ENCODE measurements at places on chromosomes 12 and 14.

- peaks cover 53% of the 10 kb centered on the region for H3K4me1 ChIP-seq
- no peaks in the 10 kb centered on the region for H3K27me3 ChIP-seq
- H3K36me3 ChIP-seq, result no peaks in the 10 kb centered on the region
These were observed 929.5 kb downstream of the VRK1 start for GRCh38 chr14:97726676-97727075.

DNA sequence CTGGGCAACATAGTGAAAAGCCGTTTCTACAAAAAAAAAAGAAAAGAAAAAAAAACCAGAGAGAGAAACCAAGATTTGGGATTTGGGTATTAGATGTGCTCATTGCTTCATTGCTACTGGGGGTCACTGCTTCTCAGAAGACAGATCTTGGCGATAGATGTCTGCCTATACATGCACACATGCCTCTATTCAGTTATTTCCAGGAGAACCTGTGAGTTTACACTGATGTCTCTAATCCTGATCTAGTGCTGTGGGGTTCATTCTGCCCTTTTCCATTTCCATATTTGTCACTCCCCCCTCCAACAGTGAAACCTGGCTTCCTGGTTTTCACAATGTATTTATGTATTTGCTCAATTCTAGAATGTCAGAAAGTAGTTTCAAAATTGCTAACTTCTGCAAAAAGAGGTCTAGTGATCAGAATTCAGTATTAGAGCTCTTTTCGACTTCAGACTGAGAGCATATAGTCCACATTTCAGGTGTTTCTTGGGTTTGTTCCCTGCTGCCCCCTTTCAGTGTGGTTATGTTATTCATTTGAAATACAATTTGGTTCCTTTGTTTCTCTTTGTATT, 111.0 kb downstream of the SLC25A47 start:
- no peak overlapping the region for H3K4me3 ChIP-seq
- H3K27me3 ChIP-seq, result no peaks in the 10 kb centered on the region
- no peaks in the 10 kb centered on the region for H3K36me3 ChIP-seq
- no peaks in the 10 kb centered on the region for H3K4me1 ChIP-seq

DNA sequence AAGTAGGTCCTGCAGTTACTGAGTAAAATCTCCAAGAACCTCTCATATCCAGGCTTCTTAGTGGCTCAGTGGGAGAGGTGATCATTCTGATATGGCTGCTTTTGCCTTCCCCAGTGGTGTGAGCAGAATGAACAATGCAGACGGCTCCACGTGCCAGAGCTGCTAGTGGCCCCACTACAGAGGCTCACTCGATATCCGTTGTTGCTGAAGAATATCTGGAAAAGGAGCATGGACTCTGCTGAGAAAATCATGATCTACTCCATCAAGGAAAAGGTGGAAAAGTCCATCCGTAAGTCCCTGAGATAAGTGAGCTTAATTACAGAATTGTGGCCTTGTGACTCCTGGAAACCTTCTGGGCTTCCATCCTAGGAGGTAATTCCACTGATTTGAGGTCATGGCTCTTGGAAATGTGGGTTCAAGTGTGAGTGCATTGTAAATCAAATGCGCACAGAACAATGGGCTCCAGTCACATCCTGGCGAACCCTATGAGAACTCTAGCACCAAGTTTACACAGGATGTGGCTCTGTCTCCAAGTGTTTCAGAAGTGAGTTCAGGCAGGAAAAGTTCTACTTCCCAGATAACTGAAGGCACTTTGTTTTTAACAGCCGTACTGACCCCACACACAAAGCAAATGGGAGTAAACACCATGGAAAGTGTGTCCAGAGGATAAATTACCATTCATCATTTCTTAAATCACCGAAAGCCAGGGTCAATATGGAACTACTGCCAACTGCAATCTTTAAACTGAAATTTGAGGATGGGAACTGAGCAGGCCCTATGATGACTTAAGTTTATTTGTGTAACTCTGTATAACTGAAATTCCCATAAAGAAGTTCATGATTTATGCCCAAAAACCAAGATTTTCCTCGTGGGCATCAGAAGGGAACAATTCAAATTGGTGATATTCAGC, 51.4 kb downstream of the PLEKHG7 start:
- H3K27ac ChIP-seq, result no peak overlapping the region
- H3K36me3 ChIP-seq, result no peaks in the 10 kb centered on the region

- peaks cover 56% of the 10 kb centered on the region for H3K36me3 ChIP-seq
- no peaks in the 10 kb centered on the region for H3K27me3 ChIP-seq
- no peaks in the 10 kb centered on the region for H3K4me1 ChIP-seq
- no peak for DNase-seq
- no peak overlapping the region for H3K27ac ChIP-seq
These were observed 16.6 kb downstream of the XRCC3 start for GRCh38 chr14:103698380-103699260.

- no peaks in the 10 kb centered on the region for H3K4me1 ChIP-seq
- H3K27ac ChIP-seq, result no peak overlapping the region
- no peak overlapping the region for H3K4me3 ChIP-seq
- DNase-seq, result no peak
These were observed 16.9 kb upstream of the PPP1R1A start for GRCh38 chr12:54605138-54605970.

DNA sequence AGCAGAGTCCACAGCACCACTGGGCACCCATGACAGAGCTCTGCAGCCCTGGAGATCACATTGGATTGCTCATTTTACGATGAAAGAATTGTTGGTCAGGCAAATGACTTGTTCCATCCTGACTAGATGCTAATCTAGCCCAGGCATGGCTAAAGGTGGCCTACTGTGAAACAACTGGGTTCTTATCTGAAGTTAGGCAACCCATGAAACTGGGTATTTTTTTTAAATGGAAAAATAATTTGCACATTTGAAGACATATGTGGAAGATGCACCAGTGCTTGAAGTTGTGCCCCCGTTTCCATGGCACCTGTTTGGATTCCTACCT, 8.3 kb downstream of the PYGL start:
- no peaks in the 10 kb centered on the region for H3K36me3 ChIP-seq
- H3K4me3 ChIP-seq, result no peak overlapping the region
- H3K4me1 ChIP-seq, result peaks cover 2% of the 10 kb centered on the region
- H3K27ac ChIP-seq, result no peak overlapping the region
- no peak for DNase-seq
- no peaks in the 10 kb centered on the region for H3K27me3 ChIP-seq

GRCh38 chr14:54709444-54709843, 142.5 kb downstream of the SAMD4A start:
- H3K4me1 ChIP-seq, result peaks cover 10% of the 10 kb centered on the region
- H3K27me3 ChIP-seq, result no peaks in the 10 kb centered on the region
- no peak for DNase-seq

GRCh38 chr14:23258256-23258655, 20.5 kb downstream of the RNF212B start:
- H3K27ac ChIP-seq, result no peak overlapping the region
- no peaks in the 10 kb centered on the region for H3K36me3 ChIP-seq
- no peak for DNase-seq
- H3K4me3 ChIP-seq, result no peak overlapping the region
- peaks cover 3% of the 10 kb centered on the region for H3K27me3 ChIP-seq

- DNase-seq, result no peak
- peak overlapping the region; percentile 91 for H3K27ac ChIP-seq
- H3K4me1 ChIP-seq, result peaks cover 34% of the 10 kb centered on the region
- no peaks in the 10 kb centered on the region for H3K27me3 ChIP-seq
These were observed 767 bp upstream of the CCNT1 start for GRCh38 chr12:48717252-48717695.

GRCh38 chr12:123984903-123985302, 11.9 kb downstream of the ZNF664 start:
- DNase-seq, result no peak
- H3K4me1 ChIP-seq, result no peaks in the 10 kb centered on the region
- no peaks in the 10 kb centered on the region for H3K27me3 ChIP-seq
- peaks cover 30% of the 10 kb centered on the region for H3K36me3 ChIP-seq

DNA sequence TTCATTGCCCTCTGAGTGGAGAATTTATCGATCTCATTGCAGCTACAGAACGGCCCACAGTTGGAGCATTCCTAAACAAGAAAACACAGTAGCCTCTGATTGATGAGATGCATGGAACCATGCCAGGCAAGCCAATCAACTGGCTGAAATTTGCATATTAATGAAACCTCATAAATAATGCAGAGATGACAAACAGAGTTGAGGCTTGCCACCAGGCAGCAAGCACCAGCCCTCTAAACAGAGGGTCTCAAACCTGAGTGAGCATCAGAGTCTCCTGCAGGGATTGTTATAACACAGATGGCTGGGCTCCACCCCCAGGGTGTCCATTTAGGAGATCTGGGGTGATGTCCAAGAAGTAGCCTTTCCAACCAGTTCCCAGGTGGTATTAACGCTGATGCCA, 60.9 kb upstream of the CMKLR1 start:
- H3K4me3 ChIP-seq, result no peak overlapping the region
- no peaks in the 10 kb centered on the region for H3K4me1 ChIP-seq
- peaks cover 17% of the 10 kb centered on the region for H3K27me3 ChIP-seq
- no peaks in the 10 kb centered on the region for H3K36me3 ChIP-seq
- H3K27ac ChIP-seq, result no peak overlapping the region

GRCh38 chr12:108895220-108895802, 15.4 kb downstream of the DAO start:
- no peaks in the 10 kb centered on the region for H3K36me3 ChIP-seq
- H3K4me1 ChIP-seq, result no peaks in the 10 kb centered on the region
- DNase-seq, result no peak
- H3K4me3 ChIP-seq, result no peak overlapping the region
- no peak overlapping the region for H3K27ac ChIP-seq

- no peak for DNase-seq
- H3K27me3 ChIP-seq, result no peaks in the 10 kb centered on the region
- H3K4me3 ChIP-seq, result no peak overlapping the region
These were observed 93.2 kb downstream of the NAV3 start for GRCh38 chr12:77923882-77924281.

DNA sequence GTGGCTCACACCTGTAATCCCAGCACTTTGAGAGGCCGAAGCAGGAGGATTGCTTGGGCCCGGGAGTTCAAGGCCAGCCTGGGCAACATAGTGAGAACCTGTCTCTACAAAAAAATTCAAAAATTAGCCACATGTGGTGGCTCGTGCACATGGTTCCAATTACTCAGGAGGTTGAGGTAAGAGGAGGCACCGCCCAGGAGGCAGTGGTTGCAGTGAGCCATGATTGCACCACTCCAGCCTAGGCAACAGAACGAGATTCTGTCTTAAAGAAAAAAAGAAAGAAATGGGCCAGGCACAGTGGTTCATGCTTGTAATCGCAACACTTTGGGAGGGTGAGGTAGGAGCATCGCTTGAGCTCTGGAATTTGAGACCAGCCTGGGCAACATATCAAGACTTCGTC, 33.5 kb downstream of the MAP1LC3B2 start:
- peaks cover 3% of the 10 kb centered on the region for H3K27me3 ChIP-seq
- no peaks in the 10 kb centered on the region for H3K36me3 ChIP-seq
- H3K27ac ChIP-seq, result no peak overlapping the region
- DNase-seq, result no peak
